ENCODE measurements at places on chromosomes 4 and X. TPM values are rescaled to one million over a fixed set of nuclear protein-coding genes. Genes with fewer than 3 reads are reported as not detected.

DNA sequence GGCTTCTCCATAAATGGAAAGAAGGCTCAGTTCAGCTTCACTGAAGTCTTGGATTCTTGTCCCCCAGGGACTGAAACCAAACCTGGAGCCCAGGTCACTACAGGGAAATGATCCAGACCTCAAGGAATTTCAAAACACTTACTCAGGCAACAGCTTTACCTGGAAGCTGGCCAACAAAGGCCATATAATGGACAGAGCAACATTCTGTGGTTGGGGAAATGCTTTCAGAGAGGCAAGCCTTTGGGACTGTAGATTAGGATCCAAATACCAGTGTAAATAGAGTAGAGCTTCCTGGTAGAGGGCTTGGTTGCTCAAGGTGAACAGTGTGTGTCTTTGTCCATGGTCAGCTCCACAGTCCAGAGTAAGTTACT, 57.0 kb upstream of the PROM1 start:
- DNase-seq, result no peak

Gene IRS4
- not detected for total RNA-seq

Gene GPR173
- 3.2 TPM for total RNA-seq

Gene TBC1D9
- total RNA-seq, result 15.0 TPM

- DNase-seq, result peak; percentile 22
These were observed 90.7 kb downstream of the NSUN7 start for GRCh38 chr4:40840255-40840984.

Measured in cardiac septum (tissue), 1 donor.